Fibroblast of lung (primary cell): ENCODE measurements at places on chromosomes 1 and 21. TPM values are rescaled to one million over a fixed set of nuclear protein-coding genes. Genes with fewer than 3 reads are reported as not detected.

- H3K27ac ChIP-seq = peak overlapping the region; percentile 96
- peak overlapping the region; percentile 72 for H3K4me3 ChIP-seq
- no peak for DNase-seq
- peaks cover 4% of the 10 kb centered on the region for H3K4me1 ChIP-seq
- no peaks in the 10 kb centered on the region for H3K36me3 ChIP-seq
Measured at GRCh38 chr1:108962681-108963051, 618 bp downstream of the CLCC1 start.

The SPSB1 gene
- polyA plus RNA-seq = 14.3 and 22.1 TPM in 2 replicates

DNA sequence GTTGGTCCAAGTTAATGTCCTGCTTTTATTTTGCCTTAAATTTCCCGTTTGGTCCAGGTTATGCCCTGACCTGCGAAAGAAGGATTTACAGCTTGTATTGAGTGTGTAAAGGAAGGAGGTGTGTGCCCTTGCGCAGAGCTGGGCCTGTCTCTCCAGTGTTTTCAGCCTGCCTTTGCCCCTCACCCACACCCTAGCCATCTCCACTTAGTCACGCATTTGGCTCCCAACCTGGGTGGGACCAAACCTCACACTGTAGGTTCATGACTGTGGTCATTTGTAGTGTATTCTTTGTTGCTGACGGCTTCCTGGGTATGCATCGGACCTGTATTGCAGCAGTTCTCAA is 572 bp upstream of the SRSF10 start:
- H3K27ac ChIP-seq = peak overlapping the region; percentile 99
- H3K4me3 ChIP-seq = peak overlapping the region; percentile 96
- peaks cover 11% of the 10 kb centered on the region for H3K4me1 ChIP-seq
- H3K27me3 ChIP-seq = no peaks in the 10 kb centered on the region

GRCh38 chr1:6014130-6014999 is 22.1 kb upstream of the NPHP4 start:
- no peak overlapping the region for H3K4me3 ChIP-seq
- H3K27ac ChIP-seq = no peak overlapping the region
- no peaks in the 10 kb centered on the region for H3K27me3 ChIP-seq
- no peaks in the 10 kb centered on the region for H3K4me1 ChIP-seq

DNA sequence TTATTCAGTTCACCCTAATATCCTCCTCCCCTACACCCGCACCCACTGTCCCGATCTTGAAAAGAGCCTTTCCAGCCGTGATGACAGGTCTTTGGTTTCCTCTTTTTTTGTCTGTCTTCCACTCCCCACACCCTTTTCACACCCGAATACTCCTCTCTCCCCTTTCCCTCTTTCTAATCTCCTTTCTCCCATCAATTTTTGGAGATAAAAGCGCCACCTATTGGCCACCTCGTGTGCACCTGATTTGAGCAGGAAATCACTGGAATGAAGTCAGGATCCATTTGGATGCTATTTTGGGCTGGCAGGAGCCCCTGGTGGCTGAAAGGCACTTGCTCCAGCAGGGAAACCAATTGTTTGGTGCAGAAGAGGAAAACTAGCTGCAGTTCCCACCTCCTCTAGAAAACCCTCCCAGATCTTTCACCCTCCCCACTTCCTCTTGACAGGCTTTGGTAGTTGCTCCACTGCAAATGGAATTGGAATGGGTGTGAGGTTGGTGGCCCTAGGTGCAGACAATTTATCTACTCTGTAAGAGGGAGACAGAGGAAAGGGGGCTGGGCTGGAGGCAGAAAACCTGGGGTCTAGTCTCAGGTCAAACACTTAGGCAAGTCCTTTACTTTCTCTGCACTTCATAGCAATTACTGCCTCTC is 8.4 kb downstream of the FOXE3 start:
- H3K4me3 ChIP-seq = no peak overlapping the region
- peak; percentile 61 for DNase-seq
- H3K36me3 ChIP-seq = no peaks in the 10 kb centered on the region
- no peaks in the 10 kb centered on the region for H3K4me1 ChIP-seq
- H3K27me3 ChIP-seq = no peaks in the 10 kb centered on the region

The PRAMEF17 gene
- polyA plus RNA-seq = not detected in 2 replicates

The SMIM1 gene
- polyA plus RNA-seq = not detected in 2 replicates

DNA sequence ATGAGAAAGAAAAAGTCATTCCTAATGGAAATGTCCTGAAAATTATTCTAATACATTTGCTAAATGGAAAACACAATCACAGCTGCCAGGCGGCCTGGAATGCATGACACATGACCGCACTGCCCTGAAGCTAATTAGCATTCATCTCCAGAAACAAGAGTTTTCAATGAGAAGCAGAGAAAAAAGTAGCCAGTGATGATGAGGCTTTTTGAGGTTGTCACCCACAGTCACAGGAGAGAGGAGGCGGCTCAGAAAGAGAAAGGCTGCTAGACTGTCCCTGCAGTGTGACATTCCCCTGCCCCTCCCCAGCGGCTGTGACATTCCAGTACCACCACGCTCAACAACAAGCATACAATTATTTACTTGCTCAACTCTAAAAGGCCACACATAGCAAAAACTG is 122.9 kb upstream of the KRTAP19-8 start:
- no peaks in the 10 kb centered on the region for H3K27me3 ChIP-seq
- no peaks in the 10 kb centered on the region for H3K36me3 ChIP-seq
- H3K4me3 ChIP-seq = no peak overlapping the region
- H3K27ac ChIP-seq = no peak overlapping the region
- peak; percentile 6 for DNase-seq

DNA sequence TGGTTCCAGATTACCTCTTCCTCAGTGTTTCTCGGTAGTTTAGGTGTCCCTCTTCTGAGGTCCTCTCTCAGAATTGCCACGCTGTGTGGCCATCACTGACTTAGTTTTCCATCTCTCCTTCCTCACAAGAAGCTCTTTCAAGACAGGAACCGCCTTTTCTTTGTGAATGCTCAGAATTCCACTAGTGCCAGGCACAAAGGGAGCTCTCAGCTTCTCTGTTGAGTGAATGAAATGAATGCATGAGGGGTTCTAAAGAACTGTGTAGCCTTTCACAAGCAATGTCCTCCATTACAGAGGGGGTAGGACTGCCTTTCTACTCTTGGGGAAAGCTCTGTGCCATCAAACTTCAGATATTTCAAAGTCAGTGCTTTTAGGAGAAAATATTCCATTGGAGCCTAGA is 546.8 kb downstream of the RWDD3 start:
- no peaks in the 10 kb centered on the region for H3K4me1 ChIP-seq
- H3K4me3 ChIP-seq = no peak overlapping the region
- H3K27me3 ChIP-seq = no peaks in the 10 kb centered on the region

The SYNC gene
- polyA plus RNA-seq = 31.5 and 50.9 TPM in 2 replicates

The ALG14 gene
- 3.5 TPM in 2 replicates for polyA plus RNA-seq

GRCh38 chr1:39061951-39062350 is 35.8 kb downstream of the NDUFS5 start:
- peak; percentile 62 for DNase-seq
- H3K36me3 ChIP-seq = no peaks in the 10 kb centered on the region
- H3K27ac ChIP-seq = no peak overlapping the region
- H3K4me1 ChIP-seq = no peaks in the 10 kb centered on the region
- no peaks in the 10 kb centered on the region for H3K27me3 ChIP-seq

- no peaks in the 10 kb centered on the region for H3K27me3 ChIP-seq
- H3K4me1 ChIP-seq = no peaks in the 10 kb centered on the region
- H3K4me3 ChIP-seq = peak overlapping the region; percentile 48
- H3K27ac ChIP-seq = no peak overlapping the region
Measured at GRCh38 chr1:78045563-78045925, 222 bp upstream of the GIPC2 start.

DNA sequence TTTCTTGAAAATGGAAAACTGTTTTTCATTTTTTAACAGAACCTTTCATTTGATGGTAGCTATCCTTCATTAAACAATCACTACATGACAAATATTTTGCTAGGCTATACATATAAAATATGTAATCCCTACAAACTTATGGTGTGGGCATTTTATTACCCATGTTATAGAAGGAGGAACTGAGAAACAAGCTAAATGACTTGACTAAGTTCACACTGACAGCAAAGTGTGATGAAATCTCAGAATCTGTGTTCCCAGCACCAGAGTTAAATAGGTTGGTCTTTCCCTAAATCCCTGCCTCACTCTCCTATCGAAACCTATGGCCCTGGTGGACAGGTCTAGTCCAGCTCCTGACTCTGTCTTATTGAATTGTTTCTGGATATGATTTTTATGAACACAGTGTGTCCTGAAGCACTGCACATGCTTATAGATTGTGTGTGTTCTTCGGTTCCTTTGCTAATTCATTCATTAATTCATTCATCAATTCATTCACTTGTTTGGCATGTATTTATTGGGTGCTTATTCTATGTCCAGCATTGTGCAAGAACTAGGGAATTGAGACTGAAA is 301.0 kb downstream of the GRIK1 start:
- no peak for DNase-seq
- no peaks in the 10 kb centered on the region for H3K36me3 ChIP-seq
- no peaks in the 10 kb centered on the region for H3K27me3 ChIP-seq

The SLAMF7 gene
- polyA plus RNA-seq = not detected in 2 replicates

The NVL gene
- 20.5 and 28.9 TPM in 2 replicates for polyA plus RNA-seq
